ENCODE measurements at places on chromosomes 12 and 14.

GRCh38 chr14:86013641-86014040 lies 483.7 kb downstream of the FLRT2 start:
- no peak for DNase-seq

DNA sequence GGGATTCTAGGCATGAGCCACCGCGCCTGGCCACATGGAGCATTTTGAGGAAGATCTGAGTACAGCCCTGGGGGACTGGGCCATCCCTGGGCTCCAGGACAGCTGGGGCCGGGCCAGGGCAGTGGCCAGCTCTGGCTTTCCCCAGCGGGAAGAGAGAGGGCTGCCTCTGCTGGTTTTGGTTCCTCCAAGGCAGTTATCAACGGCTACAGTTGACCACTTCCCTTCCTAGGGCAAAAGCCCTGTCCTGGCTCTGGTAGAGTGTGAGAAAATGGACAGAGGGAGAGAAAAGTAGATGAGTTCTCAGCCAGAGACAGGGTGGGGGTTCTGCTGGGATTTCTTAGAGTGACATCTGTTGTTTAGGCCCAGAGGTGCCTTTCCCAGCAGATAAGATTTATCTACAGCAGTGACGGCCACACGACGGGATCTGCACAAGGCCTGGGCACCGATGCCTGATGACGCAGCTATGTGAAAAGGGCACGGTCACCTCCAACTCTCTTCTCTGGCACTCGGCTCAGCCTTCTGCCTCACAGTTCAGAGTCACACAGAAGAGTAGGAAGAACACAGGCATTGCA lies 5.5 kb upstream of the HVCN1 start:
- DNase-seq, result no peak

GRCh38 chr12:106918746-106919145 lies 37.0 kb upstream of the TMEM263 start:
- DNase-seq, result no peak

DNA sequence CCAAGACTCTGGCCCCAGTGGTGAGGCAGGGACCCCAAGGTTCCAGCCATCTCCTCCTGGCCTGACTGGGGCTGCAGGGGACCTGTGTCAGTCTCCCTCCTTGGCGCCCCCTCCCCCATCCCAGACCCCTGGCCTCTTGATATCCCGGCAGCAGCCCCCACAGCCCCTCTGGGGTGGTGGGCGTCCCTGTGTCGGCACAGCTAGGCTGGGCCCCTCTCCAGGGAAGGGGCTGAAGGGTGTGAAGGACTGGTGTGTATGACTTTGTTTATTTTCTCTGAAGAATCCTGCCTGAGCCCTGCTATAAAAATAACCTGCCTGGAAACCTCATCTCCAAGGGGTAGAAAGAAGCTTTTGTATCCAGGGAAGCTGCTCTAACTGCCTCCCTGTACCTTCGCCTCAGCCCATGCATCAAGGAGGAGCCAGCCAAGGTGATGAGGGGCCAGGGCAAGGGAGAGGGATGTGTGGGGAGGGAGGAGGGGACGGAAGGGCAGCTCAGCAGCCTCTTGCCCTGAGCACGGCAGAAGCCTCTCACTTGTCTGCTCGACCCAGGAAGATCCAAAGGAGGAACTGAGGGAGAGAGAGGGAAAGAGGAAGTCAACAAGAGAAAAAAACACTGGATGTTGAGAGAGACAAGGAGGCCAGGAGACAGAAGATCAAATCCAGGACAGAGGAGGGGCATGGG lies 25.4 kb upstream of the COL2A1 start:
- DNase-seq, result no peak

DNA sequence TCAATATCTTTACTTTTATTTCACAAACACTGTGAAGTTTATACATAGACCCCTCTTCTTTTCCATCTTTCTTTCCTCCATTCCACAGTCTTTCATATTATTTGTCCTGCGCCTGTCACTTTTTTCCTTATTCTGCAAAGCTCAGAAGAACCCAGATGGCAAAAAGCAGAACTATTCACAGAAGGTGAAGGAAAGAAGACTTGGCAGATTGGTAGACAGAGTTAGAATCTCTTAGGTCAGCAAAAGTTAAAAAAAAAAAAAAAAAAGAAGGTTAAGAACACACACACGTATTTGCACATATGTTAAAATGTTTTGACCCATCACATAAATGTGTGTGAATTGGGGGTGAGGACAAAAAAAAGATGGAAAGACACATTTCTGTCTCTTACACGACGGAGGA lies 50.3 kb upstream of the ABCC9 start:
- no peak for DNase-seq

GRCh38 chr14:36513451-36514277 lies 6.4 kb downstream of the NKX2-1 start:
- DNase-seq, result no peak

DNA sequence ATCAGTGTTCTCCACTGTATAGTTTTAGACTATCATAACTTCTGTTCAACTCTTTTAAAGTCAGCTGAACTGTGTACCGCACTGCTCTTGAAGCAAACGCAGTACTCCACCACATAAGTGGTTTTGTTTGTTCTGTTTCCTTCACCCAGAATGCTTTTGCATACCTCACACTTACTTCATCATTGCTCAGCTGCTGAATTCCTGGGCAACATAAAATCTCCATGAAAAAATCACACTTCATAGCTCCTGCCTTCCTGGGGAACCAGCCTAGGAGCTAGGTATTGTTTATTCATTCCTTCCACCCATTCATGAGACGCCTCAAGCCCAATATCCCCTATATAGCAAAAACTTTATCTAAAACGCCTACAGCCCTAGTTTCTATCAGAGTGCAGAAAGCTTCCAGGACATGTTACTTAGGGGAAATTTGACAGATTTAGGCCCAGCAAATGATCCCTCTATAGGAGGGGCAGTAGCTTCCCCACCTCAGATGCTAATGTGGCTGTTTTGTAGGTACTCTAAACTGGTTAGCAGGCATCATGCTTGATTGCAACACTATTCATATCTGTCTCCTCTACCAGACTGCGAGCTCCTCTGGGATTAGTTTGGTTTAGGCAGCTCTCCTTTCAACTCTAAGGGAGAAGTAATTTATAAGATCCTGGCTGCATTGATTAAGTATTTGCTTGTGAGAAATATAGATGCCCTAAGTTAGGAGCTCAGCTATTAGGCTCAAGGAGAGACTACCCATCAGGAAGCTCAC lies 44.5 kb downstream of the LRRC9 start:
- DNase-seq, result no peak

DNA sequence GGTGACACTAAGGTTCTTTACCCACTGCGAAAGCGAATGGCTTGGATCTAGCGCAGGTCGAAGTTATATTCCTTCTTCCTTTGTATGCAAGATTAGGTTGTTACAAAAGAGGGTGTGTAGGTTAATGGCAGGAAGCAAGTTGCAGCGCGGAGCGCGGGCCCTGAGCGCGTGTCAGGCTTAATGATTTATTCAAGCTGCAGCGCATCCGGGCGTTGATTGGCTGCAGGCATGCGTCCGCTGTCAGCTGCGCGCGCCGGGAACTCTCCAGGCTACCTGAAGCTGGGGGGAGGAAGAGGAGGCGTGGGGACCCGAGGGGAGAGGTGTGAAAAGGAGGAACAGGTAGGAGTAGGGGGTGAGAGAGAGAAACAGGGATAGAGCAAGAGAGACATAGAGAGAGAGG lies 7.4 kb downstream of the ASCL1 start:
- no peak for DNase-seq

DNA sequence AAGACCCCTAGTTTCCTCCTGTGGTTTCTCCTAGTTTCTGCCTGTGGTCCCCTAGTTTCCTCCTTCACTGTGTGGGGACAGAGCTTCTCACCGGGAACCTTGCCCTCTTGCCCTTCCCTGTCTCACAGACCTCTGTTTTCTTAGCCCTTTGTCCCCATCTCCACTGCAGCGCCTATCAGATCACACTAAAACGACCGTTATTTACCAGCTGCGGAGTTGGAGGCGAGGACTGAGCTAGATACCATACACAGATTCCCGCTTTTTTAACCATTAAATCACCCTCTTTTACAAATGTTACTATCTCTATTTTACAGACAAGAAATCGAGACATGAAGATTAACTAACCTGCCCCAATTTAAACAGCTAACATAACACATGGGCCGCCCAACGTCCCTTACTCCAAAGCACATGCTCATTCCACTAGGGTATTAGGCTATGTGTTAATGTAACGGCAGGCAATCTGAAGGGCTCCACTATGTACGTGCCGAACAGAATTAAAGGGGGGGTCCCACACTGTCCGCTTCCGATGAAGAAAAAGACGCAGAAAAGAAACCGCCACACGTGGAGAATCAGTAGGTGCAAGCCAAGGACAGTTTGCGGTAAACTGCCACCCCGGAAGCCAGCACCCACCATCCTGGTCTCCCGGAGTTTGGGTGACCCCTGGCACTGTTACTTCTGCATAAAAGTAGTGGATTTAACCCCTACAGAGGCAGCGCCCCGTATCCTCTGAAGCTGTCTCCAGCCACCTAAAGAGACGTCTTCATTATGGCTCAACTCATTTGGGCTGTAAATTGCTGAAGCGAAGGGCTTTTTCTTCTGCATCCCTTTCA lies 1.9 kb upstream of the FKBP4 start:
- DNase-seq, result no peak
